ENCODE measurements at places on chromosomes 1 and 21. TPM values are rescaled to one million over a fixed set of nuclear protein-coding genes. Genes with fewer than 3 reads are reported as not detected.

GRCh38 chr1:14756589-14757285 lies 158.3 kb downstream of the KAZN start:
- peak; percentile 34 for DNase-seq

GRCh38 chr21:33537212-33537611 lies 4.7 kb downstream of the GART start:
- DNase-seq = no peak

DNA sequence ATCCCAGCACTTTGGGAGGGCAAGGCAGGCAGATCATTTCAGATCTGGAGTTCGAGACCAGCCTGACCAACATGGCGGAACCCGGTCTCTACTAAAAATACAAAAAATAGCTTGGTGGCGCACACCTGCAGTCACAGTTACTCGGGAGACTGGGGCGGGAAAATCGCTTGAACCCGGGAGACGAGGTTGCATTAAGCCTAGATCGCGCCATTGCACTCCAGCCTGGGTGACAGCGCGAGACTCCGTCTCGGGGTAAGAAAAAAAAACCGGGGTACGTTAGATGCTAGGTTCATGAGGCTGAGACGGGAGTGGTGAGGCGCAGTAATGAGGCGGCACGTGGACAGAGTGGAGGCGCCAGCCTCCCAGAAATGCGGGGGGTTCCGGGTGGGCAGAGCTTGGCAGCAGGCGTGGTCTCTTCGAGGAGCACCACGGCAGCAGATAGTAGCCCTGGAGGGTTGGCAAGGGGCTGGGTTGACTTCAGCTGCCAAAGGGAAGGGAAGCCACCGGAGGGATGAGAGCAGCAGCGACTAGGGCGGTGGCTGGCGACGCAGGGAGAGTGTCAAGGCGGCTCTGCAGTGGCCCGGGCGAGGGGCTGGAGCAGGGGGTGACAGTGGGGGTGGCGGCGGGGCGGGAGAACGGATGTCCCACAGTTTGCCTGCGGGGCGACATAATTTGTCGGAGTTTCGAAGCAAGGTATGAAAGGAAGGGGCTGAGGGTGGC lies 832 bp downstream of the MRPL20 start:
- no peak for DNase-seq

DNA sequence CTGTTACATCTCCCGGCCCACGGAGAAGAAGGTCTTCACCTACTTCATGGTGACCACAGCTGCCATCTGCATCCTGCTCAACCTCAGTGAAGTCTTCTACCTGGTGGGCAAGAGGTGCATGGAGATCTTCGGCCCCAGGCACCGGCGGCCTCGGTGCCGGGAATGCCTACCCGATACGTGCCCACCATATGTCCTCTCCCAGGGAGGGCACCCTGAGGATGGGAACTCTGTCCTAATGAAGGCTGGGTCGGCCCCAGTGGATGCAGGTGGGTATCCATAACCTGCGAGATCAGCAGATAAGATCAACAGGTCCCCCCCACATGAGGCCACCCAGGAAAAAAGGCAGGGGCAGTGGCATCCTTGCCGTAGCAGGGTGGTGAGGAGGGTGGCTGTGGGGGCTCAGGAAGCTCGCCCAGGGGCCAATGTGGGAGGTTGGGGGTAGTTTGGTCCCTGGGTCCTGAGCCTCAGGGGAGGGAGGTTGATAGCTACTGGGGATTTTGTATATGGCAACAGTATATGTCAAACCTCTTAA lies 2.3 kb downstream of the GJB4 start:
- no peak for DNase-seq

DNA sequence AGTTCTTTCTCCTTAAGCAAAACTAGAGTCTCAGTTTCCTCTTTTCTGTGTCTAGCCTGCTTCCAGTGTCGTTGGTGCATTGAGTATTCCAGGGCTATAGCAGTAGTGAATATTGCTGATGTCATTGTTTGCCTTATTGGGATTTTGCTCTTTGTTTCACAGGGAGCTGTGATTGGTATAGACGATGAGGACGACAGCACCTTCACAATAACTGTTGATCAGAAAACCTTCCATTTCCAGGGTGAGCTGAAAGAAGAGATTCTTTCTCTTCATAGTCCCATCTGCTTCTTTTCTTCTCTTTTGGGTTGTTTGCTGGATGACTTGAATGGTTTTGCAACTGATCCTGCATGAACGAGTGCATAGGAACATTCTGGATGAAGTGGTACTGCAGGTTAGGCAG lies 52.4 kb downstream of the OSBPL9 start:
- DNase-seq = no peak

GRCh38 chr1:12505231-12505630 lies 112.8 kb downstream of the DHRS3 start:
- DNase-seq = no peak

OR2T2 gene
- total RNA-seq = not detected

- DNase-seq = peak; percentile 53
Measured at GRCh38 chr1:8317647-8318381, at the start of gene SLC45A1. Gene SLC45A1, plus strand, starts transcription at chr1:8318114. Its CDS starts 6,216 bp downstream, at chr1:8324330.

MIXL1 gene
- total RNA-seq = 2.7 TPM

DNA sequence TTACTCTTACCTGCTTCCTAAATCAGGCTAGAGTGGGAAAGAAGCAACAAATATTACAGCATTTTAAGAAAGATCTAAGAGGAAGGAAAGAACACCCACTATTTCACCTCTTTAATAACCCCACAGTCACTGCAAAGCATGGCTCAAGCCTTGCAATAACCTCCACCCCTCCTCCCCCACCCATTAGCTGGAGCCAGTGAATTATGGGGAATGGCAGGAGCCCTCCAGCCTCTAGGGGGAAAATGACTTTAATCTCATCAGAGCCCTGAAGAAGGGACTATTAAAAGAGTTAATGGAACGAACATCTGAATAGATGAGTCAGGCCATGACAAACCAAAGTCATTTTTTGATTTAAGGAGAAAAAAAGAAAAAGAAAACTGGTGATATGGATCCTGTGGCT lies 630.7 kb upstream of the PLXNA2 start:
- DNase-seq = no peak

MYBPHL gene
- not detected for total RNA-seq

DNA sequence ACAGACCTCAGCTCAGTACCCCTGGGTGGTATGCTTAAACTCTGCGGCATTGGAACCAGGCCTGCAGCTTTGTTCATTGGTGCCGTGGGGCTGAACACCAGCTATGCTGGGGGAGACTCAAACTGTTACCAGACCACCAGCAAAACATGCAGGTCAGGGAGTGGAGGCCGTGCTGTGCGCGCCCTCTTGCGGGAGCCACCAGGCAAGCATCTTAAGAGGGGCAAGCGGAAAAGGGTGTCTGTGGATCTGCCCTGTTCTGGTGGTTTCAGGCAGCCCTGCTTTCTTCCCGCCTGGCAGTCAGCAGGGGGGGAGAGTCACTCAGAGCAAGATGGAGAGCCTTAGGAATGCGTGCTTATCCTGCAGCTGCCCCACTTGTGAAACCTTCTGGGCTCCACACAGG lies 276.9 kb upstream of the ZRANB2 start:
- no peak for DNase-seq

ARHGEF2 gene
- total RNA-seq = 133 TPM

CD84 gene
- 28.8 TPM for total RNA-seq

- DNase-seq = peak; percentile 47
Measured at GRCh38 chr1:198605406-198605805, 33.4 kb upstream of the PTPRC start.

GRCh38 chr1:6022193-6022592 lies 23.5 kb upstream of the KCNAB2 start:
- no peak for DNase-seq

BTBD19 gene
- total RNA-seq = 2.0 TPM

PTGFR gene
- total RNA-seq = not detected

MYOC gene
- not detected for total RNA-seq

GRCh38 chr1:179753061-179753460 lies 10.0 kb downstream of the FAM163A start:
- DNase-seq = no peak

TUFT1 gene
- total RNA-seq = not detected

SLC9C2 gene
- not detected for total RNA-seq

STUM gene
- not detected for total RNA-seq

DNA sequence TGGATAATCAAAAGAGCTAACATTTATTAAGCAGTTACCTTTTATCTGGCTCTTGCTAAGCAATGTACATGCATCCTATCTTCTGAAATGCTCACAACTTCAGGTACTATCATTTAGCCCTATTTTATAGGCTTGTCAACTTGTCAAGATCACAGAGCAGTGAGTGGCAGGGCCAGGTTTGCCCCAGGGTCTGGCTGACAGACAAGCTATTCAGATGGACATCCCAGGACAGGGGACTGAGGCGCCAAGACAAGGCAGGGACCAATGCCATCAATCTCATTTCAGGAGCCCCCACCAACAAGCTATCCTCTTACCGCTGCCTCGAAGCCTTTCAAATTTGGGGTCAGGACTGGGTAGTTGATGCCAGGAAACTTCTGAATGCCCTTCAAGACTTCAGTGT lies 8.9 kb downstream of the HMGCL start:
- DNase-seq = no peak

ADORA1 gene
- total RNA-seq = not detected

GRCh38 chr1:64581135-64581842 lies 111.4 kb downstream of the CACHD1 start:
- DNase-seq = no peak

- no peak for DNase-seq
Measured at GRCh38 chr21:23743821-23744220, 1863.5 kb downstream of the MRPL39 start.

Measured in OCI-LY7 (cell line).